ENCODE measurements at places on chromosomes 12 and 14. TPM values are rescaled to one million over a fixed set of nuclear protein-coding genes. Genes with fewer than 3 reads are reported as not detected.

Gene BIN2
- total RNA-seq: not detected

Gene GPR65
- 0.05 TPM for total RNA-seq

Gene WNT1
- total RNA-seq: not detected

Gene SLC2A13
- total RNA-seq: 5.5 TPM

Gene PTPRB
- 2.3 TPM for total RNA-seq

Gene SLC6A12
- 0.05 TPM for total RNA-seq

Gene KLRC1
- not detected for total RNA-seq

Gene ABCC9
- total RNA-seq: 10.1 TPM

Gene SRSF9
- total RNA-seq: 56.6 TPM

Gene AMN
- 0.68 TPM for total RNA-seq

Gene BICDL1
- total RNA-seq: 0.88 TPM

Gene GZMH
- not detected for total RNA-seq

Gene OR9K2
- total RNA-seq: not detected

Gene AMDHD1
- 0.16 TPM for total RNA-seq

Gene TEX52
- not detected for total RNA-seq

Gene KRT81
- total RNA-seq: not detected

Gene ANKRD33
- total RNA-seq: not detected

Gene COL2A1
- total RNA-seq: 0.51 TPM

Gene AKAP3
- 4.2 TPM for total RNA-seq

Gene NUP107
- 43.8 TPM for total RNA-seq

Gene LRRC43
- total RNA-seq: not detected

Gene TMEM117
- 25.6 TPM for total RNA-seq

Gene PUS7L
- total RNA-seq: 15.2 TPM

Gene KRT82
- not detected for total RNA-seq

Gene JPH4
- not detected for total RNA-seq

Gene C12orf60
- 1.5 TPM for total RNA-seq

Gene TPH2
- not detected for total RNA-seq

Gene SPRYD4
- 2.4 TPM for total RNA-seq

Gene C12orf43
- 9.8 TPM for total RNA-seq
